ENCODE measurements at places on chromosomes 1 and 21.

- no peak for DNase-seq
These were observed 321.4 kb upstream of the CXADR start for GRCh38 chr21:17191346-17191993.

DNA sequence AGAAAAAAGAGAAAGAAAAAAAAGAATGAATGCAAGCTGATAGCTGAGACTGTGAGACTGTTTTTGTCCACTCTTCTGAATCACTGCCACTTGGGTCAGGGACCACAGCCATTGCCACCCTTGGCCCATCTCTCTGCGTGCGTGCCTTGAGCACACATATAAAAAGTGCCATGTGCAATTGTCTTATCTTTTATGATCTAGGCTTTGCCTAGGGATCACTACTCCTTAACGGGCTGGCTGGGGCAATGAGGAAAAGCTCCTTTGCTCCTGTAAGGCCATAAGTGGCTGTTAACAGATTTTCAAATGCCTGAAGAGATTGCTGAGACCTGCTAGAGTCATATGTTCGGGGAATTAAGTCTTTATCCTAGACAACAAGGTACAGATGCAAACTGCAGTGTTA, 8.2 kb downstream of the SPATA46 start:
- no peak for DNase-seq

- DNase-seq = peak; percentile 76
These were observed 382 bp downstream of the GPBP1L1 start for GRCh38 chr1:45686015-45686287.

DNA sequence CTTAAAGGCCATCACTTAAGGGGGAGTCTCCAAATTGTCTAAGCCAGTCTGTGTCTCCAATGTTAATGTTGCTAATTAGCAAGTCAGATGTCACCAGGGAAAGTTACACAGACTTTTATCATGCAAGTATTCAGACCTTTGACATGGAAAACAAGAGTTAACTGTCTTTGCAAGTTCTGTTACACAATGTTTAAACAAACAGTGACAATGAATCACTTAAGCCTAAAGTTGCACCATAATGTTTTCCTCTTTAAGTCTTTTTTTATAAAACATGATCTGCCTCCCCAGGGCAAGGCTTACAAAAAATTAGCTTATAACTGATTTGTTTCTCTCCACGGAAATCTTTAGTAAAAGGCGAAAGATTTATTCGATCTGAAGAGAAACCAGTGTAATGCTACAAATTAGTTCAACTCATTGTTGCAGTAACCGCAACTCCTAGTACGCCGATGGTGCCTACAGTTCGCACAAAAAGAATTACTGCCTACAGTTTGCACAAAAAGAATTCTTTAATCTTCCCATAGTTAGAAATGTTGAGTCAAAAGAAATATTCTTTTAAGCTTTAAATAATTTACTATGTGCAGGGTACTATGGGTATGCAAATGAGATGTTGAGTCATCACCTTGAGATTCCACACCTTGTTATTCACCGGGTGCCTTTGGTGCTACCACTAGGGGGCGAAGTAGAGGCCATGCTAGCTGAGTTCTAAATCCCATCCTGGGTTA, 45.3 kb downstream of the HHAT start:
- DNase-seq = no peak

GRCh38 chr1:170721621-170722020, 57.7 kb downstream of the PRRX1 start:
- DNase-seq = no peak

DNA sequence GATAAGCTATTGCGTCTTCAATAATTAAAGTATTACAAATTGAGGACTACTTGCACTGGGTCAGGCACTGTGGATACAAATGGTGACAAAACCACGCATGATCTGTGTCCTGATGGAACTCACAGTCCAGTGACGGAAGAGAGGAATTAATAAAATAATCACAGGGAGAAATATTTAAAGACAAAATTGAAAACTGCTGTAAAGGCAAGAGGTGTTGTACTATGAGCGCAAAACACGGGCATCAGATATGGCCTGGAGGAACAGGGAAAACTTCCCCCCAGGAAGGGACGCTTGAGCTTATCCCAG, 16.6 kb upstream of the SLAMF6 start:
- DNase-seq = no peak

DNA sequence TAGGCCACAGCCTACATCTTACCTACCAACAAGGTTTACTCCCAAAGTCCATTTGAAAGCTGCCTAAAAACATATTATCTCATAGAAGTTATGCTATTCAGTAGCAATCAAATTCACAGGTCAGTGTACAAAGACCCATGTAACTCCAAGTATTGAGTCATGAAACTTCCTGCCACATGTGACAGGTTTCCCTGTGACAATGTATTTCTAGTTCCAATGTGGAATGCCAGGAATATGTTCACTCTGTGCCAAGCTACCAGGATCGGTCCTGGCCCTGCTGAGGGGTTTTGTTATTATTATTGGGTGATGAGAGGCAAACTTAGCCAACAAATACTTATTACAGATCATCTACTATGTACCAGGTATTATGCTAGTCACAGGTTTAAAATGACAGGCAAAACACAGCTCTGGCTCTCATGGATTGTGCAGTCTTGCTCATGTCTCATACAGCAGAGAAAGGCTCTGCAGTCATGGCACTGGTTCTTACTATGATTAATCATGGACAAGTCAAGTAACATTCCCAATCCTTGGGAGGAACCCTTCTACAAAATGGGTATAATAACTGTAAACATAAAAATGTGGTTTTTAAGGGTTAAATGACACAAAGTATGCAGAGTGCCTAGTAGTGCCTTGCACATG, 22.5 kb downstream of the DPH5 start:
- DNase-seq = no peak

DNA sequence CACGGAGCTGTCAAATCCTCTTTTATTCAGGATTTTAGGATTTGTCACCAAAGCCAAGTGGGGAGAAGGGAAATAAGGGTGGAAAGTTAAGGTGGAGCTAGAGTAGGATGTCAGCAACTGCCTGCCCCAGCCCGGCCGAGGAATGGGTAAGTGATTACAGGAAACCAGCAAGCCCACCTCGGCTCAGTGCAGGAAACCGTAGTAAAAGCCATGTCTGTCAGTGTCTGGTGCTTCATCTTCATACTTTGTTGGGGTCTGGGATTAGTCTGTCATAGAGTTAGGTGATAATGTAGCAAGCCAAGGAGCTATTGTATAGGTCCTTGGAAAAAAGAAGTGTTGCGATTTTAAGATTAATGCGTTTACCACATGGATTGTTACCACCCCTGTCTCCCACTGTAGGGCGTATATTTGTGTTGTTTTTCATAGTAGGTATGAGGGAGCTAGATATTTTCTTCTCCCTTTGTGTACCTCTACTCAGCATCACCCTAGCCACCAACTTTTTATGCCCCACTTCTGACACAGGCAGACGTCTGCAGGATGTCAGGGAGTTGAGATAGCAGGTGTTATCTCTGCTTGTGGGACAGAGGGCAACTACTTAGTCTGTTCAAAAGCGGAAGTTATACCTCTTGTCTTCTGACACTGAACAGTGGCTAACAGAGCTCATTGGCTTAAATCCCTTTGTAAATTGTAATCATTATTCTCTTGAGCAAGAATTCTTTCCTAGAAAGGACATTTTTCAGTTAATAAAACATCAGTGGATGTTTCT, 253.7 kb downstream of the HHAT start:
- no peak for DNase-seq

- no peak for DNase-seq
These were observed 26.7 kb upstream of the THEM4 start for GRCh38 chr1:151935894-151936602.

DNA sequence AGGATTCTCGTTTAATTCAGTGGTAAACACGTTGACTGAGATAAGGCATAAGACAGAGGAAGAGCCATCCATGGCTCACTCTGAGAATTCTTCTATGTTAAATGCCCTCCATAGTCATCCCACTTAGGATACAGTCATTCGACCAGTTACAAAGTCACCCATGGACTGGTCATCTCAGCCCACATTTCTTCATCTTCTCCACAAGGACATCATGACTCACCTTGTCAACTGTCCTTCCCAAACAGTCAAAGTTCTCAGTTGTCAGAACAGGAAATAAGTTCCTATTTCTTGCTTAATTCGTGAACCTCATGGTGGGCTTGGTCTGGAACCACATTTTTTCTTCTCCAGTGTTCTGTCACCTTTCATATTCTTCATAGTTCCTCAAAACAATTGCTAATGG, 133.2 kb downstream of the TGFB2 start:
- DNase-seq = no peak

DNA sequence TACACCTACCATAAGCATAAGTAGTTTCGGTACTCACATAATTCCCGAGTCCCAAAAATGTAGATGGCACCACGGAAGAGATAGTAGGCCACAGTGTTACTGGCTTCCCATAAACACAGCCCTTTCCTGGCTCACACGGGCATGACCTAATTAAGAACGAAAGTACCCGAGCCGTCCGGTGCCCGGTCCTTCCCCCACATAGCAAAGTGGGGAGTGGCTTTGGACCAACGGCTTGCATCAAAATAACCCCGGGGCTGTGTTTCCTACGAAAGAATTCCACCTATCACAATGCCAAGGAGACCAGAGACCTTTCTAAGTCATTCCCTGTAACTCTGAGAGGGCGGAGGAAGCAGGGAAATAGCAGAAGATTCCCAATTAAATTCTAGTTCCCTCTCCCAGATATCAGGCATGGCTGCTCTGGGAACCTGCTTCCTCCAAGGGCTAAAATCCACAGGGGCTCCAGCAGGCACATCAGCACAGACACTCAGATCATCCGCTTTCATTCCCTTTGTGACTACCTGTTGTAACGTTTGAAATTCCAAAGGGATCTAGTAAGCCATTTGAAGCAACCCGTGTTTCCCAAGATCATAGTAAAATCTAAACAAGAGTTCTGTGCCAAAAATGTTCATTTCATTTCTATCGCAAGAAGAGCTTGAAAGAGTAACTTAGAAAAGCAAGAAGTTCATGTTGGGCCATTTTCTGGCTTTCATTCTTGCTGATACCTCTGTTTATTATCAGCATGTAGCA, at the start of gene TMPRSS3:
TMPRSS3 (minus strand) TSS at position 148 of the 747 bp plus-strand sequence. CDS start 635 bp downstream, outside the sequence.
- no peak for DNase-seq

DNA sequence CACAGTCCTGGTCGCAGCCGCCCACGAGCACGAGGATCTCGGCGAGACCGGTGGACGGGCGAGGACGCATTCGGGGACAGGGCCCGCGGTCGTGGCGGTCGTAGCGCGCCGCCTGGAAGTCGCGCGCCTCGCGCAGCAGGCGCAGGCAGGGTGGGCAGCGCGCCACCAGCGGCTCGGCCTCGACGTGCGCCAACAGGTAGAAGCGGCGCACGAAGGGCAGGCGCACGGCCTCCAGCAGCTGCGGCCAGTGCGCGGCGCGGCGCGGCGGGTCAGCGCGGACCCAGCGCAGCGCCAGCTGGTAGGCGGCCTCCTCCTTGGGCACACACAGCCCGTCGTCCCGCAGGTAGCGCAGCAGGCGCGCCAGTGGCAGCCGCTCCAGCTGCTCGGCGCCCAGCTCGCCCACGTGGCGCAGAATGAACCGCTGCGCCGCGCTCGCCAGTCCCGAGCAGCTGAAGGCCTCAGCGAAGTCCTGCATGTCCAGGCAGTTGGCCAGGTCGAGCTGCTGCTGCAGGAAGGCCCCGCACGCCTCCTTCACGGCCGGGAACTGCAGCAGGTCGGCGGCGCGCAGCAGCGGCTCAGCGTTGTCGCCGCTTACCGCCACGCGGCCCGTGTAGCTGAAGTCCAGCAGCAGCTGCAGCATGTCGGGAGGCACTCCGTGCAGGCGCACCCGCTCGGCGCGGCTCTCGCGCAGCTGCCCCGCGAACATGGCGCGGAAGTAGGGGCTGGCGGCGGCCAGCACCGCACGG, 573 bp downstream of the KLHL21 start:
- DNase-seq = no peak
